ENCODE measurements at places on chromosomes 11 and 22. TPM values are rescaled to one million over a fixed set of nuclear protein-coding genes. Genes with fewer than 3 reads are reported as not detected.

Gene ACCS
- total RNA-seq, result 42.5 TPM

Gene SLCO2B1
- total RNA-seq, result 148 TPM

Gene IGF2
- total RNA-seq, result 21.6 TPM

Gene TMEM45B
- total RNA-seq, result not detected

Gene SCN4B
- total RNA-seq, result 5.2 TPM

Gene CLTCL1
- total RNA-seq, result 14.5 TPM

Gene GGT1
- 9.6 TPM for total RNA-seq

Gene JAML
- total RNA-seq, result 6.0 TPM

Gene SLC15A3
- 13.5 TPM for total RNA-seq

Gene PIWIL4
- 6.5 TPM for total RNA-seq

Gene OR10D3
- not detected for total RNA-seq

Gene OR51B5
- not detected for total RNA-seq

Gene DCHS1
- 10.8 TPM for total RNA-seq

Gene SLC22A6
- not detected for total RNA-seq

Gene ABTB2
- total RNA-seq, result 0.88 TPM

Gene ZNF215
- total RNA-seq, result 0.66 TPM

Gene SLC25A18
- total RNA-seq, result 18.4 TPM

Gene PI4KA
- total RNA-seq, result 67.3 TPM

Gene KIAA1671
- 7.3 TPM for total RNA-seq

Gene WNT7B
- not detected for total RNA-seq
